Activated CD4-positive, alpha-beta memory T cell treated with anti-CD3 and anti-CD28 coated beads for 36 hours (primary cell): ENCODE measurements at places on chromosomes 2 and 18. TPM values are rescaled to one million over a fixed set of nuclear protein-coding genes. Genes with fewer than 3 reads are reported as not detected.
A peak's percentile ranks its signal among the peaks of the same experiment; 100 is the strongest.

DNA sequence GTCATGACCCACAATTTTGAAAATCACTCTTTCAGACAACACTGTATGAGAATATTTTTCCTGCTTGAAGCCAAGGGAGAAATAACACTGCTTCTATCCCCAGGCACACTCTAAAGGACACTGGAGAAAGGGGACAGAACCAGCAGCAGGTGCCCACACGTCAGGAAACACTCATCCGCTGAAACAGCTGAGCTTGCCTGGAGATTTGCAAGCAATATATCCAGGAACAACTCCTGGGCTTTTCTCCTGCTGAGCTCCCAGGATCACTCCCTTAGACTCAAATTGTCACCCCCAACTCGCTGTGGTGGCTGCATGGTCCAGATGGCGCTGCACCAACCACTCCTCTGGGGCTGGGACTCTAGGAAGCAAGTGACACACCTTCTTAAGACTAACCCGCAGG is 186.7 kb downstream of the ARL4C start:
- no peak for DNase-seq
- peak overlapping the region; percentile 21 for H3K27ac ChIP-seq
- H3K4me3 ChIP-seq: no peak overlapping the region
- H3K36me3 ChIP-seq: peaks cover 3% of the 10 kb centered on the region
- H3K27me3 ChIP-seq: no peaks in the 10 kb centered on the region

DNA sequence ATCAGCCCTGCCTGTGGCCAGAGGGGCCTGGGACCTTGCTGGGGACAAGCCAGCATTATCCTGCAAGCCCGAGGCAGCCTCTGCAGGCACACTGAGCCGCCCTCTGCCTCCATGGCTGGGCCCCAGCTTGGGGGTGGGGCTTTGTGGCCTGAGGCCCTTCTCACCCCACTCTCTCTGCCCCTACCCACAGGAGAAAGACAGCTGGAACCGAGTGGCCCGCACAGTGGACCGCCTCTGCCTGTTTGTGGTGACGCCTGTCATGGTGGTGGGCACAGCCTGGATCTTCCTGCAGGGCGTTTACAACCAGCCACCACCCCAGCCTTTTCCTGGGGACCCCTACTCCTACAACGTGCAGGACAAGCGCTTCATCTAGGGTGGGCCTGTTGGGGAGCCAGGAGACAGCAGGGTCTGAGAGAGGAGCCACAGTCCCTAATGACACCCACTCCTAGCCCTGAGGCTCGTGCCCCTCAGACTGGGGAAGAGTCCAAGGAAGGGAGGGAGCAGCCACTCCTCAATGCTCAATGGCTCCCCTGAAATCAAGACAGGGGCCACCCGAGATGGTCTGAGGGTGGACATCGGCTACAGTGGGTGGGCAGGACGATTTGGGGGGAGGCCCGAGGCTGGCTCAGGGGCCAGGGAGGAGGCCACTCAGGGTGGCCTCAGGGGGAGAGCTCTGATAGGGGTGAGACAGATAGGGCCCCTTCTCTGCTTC is 4.4 kb upstream of the CHRNG start:
- H3K36me3 ChIP-seq: no peaks in the 10 kb centered on the region
- DNase-seq: no peak
- no peaks in the 10 kb centered on the region for H3K4me1 ChIP-seq
- peaks cover 9% of the 10 kb centered on the region for H3K27me3 ChIP-seq
- H3K4me3 ChIP-seq: no peak overlapping the region

The HJURP gene
- total RNA-seq: 98.4 TPM

The LTBP1 gene
- total RNA-seq: 0.10 TPM
